K562 (cell line): ENCODE measurements at places on chromosomes 4 and X. TPM values are rescaled to one million over a fixed set of nuclear protein-coding genes. Genes with fewer than 3 reads are reported as not detected.

Gene TMEM271
- not detected in 2 replicates for total RNA-seq

Gene MTNR1A
- not detected in 2 replicates for total RNA-seq

Gene ADH1B
- 0.71 and 1.0 TPM in 2 replicates for total RNA-seq

Gene PCDH19
- not detected in 2 replicates for total RNA-seq

DNA sequence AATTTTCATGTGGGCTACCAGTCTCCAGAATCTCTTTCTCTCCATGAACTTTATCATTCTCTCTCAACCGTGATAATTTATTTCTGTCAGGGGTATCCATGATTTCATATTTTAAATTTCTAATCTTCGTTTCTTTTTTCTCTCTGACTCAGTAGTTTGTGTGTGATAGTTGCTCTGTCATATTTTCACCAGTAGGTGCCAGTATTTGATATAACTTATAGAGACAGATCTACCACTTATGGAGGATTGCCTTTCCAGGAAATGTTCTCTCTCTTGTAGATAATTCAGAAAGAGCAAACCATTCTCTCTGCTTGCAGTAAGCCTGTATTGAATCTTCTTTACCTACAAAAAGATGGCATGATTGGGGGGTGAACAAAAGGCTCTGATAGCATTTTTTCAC lies 79.3 kb upstream of the DYNLT3 start:
- no peak overlapping the region for H3K4me3 ChIP-seq
- no peaks in the 10 kb centered on the region for H3K36me3 ChIP-seq
- DNase-seq: peak; percentile 14
- H3K4me1 ChIP-seq: no peaks in the 10 kb centered on the region
- H3K27me3 ChIP-seq: no peaks in the 10 kb centered on the region

- H3K4me3 ChIP-seq: no peak overlapping the region
- H3K36me3 ChIP-seq: no peaks in the 10 kb centered on the region
- no peak overlapping the region for H3K27ac ChIP-seq
- H3K4me1 ChIP-seq: no peaks in the 10 kb centered on the region
Measured at GRCh38 chr4:6362896-6363295, 93.2 kb downstream of the WFS1 start.

- H3K4me1 ChIP-seq: no peaks in the 10 kb centered on the region
- no peaks in the 10 kb centered on the region for H3K36me3 ChIP-seq
- DNase-seq: no peak
- no peak overlapping the region for H3K4me3 ChIP-seq
- no peak overlapping the region for H3K27ac ChIP-seq
- H3K27me3 ChIP-seq: no peaks in the 10 kb centered on the region
Measured at GRCh38 chrX:115912372-115912897, 258.1 kb upstream of the AGTR2 start.

DNA sequence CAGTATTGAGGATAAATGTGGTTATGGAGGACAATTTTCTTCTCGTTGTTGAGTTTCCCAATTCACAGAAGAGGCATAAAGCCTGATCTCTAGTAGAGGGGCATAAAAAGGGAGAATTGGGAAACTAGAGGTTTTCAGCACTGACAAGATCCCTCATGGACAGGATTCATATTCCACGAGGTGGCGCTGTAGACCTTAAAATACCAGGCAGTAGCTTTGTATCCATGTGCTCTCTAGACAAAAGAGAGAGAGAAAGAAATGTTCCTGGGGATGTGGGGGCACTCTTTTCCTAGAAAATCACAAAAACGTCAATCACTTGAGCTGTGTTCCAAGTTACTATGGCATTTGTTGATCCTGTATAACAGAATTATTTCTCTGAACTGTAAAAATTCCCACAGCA lies 128.3 kb downstream of the MAGEE1 start:
- H3K4me1 ChIP-seq: no peaks in the 10 kb centered on the region
- no peaks in the 10 kb centered on the region for H3K27me3 ChIP-seq
- no peak overlapping the region for H3K27ac ChIP-seq
- H3K4me3 ChIP-seq: no peak overlapping the region
- DNase-seq: peak; percentile 8
- H3K36me3 ChIP-seq: no peaks in the 10 kb centered on the region

DNA sequence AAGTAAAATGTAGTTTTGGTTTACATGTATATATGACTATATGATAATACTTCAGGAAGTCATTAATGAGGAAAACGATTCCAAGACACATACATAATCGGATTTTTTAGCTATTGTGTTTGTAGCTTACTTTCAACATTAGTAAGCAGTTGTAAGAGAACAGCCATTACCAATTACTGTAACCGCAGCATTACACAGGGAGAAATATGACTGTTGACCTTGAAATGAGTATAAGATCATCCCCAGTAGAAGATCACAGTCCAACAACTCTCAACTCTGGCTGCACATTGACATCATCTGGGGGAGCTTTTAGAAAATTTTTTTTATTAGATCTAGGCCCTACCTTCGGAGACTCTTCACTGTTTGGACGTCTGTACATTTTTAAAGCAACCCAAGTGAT lies 762.0 kb upstream of the MAGEB2 start:
- H3K4me1 ChIP-seq: no peaks in the 10 kb centered on the region
- no peaks in the 10 kb centered on the region for H3K36me3 ChIP-seq
- no peaks in the 10 kb centered on the region for H3K27me3 ChIP-seq
- H3K4me3 ChIP-seq: no peak overlapping the region
- no peak overlapping the region for H3K27ac ChIP-seq

DNA sequence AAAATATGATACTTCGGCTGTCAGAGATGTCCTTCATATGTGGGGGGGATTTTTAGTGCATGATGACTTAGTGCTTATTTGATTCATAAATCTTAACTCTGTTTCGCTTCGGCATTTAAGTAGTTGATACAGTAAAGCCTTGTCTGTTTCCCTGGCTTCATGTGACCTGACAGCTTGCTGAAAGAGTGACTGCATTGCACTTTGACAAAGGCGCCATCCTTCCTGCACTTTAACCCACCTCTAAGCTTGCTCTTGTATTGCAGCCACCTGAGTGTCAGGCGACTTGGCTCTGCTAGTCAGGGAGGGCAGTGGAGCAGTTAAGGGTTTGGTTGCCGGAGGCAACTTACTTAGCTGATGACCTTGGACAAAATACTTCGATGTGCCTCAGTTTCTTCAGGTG lies 65.5 kb downstream of the PTTG2 start:
- no peaks in the 10 kb centered on the region for H3K36me3 ChIP-seq
- no peak overlapping the region for H3K27ac ChIP-seq
- no peak for DNase-seq
- H3K27me3 ChIP-seq: peaks cover 26% of the 10 kb centered on the region

- H3K4me1 ChIP-seq: no peaks in the 10 kb centered on the region
- no peak overlapping the region for H3K4me3 ChIP-seq
- no peak overlapping the region for H3K27ac ChIP-seq
- H3K36me3 ChIP-seq: no peaks in the 10 kb centered on the region
- no peaks in the 10 kb centered on the region for H3K27me3 ChIP-seq
Measured at GRCh38 chrX:31440546-31440945, 368.7 kb upstream of the FTHL17 start.

- no peak for DNase-seq
- H3K4me1 ChIP-seq: peaks cover 39% of the 10 kb centered on the region
- no peaks in the 10 kb centered on the region for H3K36me3 ChIP-seq
- H3K4me3 ChIP-seq: no peak overlapping the region
- no peaks in the 10 kb centered on the region for H3K27me3 ChIP-seq
- H3K27ac ChIP-seq: peak overlapping the region; percentile 94; the same call in 2 of the 3 replicates
Measured at GRCh38 chrX:129958814-129959492, 23.5 kb upstream of the BCORL1 start.

GRCh38 chr4:17142232-17142711 lies 243.8 kb upstream of the LDB2 start:
- no peaks in the 10 kb centered on the region for H3K4me1 ChIP-seq
- H3K27ac ChIP-seq: no peak overlapping the region
- no peaks in the 10 kb centered on the region for H3K36me3 ChIP-seq
- H3K4me3 ChIP-seq: no peak overlapping the region
- no peaks in the 10 kb centered on the region for H3K27me3 ChIP-seq

- no peaks in the 10 kb centered on the region for H3K27me3 ChIP-seq
- H3K4me1 ChIP-seq: peaks cover 31% of the 10 kb centered on the region; the same call in 2 of the 3 replicates
- peak overlapping the region; percentile 91 for H3K27ac ChIP-seq
- peak; percentile 73 for DNase-seq
- H3K4me3 ChIP-seq: peak overlapping the region; percentile 78
Measured at GRCh38 chrX:48468247-48468671, 1.8 kb downstream of the SLC38A5 start.

DNA sequence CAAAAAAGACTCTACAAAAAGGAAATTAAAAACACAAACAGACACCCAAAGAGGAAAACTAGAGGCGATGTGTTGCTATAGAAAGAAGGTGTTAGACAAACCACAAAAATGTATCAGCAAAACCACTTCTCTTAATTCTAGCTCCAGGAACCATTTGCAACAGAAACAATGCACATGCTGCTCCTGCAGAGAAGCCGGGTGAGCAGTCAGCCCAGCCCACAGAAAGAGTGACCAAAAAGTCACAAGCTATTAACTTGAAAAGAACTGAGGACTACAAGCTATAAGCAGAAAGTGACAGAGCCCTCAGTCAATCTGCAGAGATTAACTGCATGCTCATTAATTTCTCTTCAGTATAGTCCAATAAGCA lies 96.2 kb upstream of the KLHL13 start:
- no peak overlapping the region for H3K4me3 ChIP-seq
- H3K27me3 ChIP-seq: no peaks in the 10 kb centered on the region
- H3K27ac ChIP-seq: no peak overlapping the region
- H3K4me1 ChIP-seq: no peaks in the 10 kb centered on the region
- no peaks in the 10 kb centered on the region for H3K36me3 ChIP-seq

GRCh38 chrX:31547416-31547815 lies 475.6 kb upstream of the FTHL17 start:
- H3K27me3 ChIP-seq: no peaks in the 10 kb centered on the region
- no peaks in the 10 kb centered on the region for H3K4me1 ChIP-seq
- H3K36me3 ChIP-seq: no peaks in the 10 kb centered on the region
- H3K27ac ChIP-seq: no peak overlapping the region

- H3K4me3 ChIP-seq: no peak overlapping the region
- no peaks in the 10 kb centered on the region for H3K27me3 ChIP-seq
- no peaks in the 10 kb centered on the region for H3K4me1 ChIP-seq
- no peak for DNase-seq
- H3K36me3 ChIP-seq: no peaks in the 10 kb centered on the region
Measured at GRCh38 chr4:15515106-15515505, 45.4 kb downstream of the CC2D2A start.

DNA sequence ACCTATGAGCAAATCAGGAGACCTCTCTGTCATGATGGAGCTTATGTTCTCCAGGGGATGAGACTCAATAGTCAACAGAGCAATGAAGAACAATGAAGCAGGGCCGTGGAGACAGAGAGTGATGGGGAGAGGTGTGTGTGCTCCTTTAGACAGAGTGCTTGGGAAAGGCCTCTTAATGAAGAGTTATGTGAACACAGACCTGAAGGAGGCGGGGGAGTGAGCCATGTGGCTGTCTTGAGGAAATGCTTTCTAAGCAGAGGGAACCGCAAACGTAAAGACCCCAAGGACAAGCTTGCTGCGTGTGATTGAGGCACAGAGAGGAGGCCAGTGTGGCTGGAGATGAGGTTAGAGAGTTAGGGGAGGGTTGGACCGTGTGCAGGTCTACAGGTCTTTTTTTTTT lies 53.1 kb downstream of the CHRNA9 start:
- H3K4me3 ChIP-seq: no peak overlapping the region
- H3K36me3 ChIP-seq: no peaks in the 10 kb centered on the region
- no peaks in the 10 kb centered on the region for H3K4me1 ChIP-seq
- H3K27ac ChIP-seq: no peak overlapping the region
- H3K27me3 ChIP-seq: peaks cover 26% of the 10 kb centered on the region; the same call in 2 of the 3 replicates
- DNase-seq: no peak

- H3K27me3 ChIP-seq: no peaks in the 10 kb centered on the region
- peak overlapping the region; percentile 53 for H3K4me3 ChIP-seq
- H3K36me3 ChIP-seq: no peaks in the 10 kb centered on the region; the same call in 2 of the 3 replicates
- H3K4me1 ChIP-seq: peaks cover 36% of the 10 kb centered on the region
Measured at GRCh38 chr4:169621731-169622492, 1.5 kb downstream of the CLCN3 start.

DNA sequence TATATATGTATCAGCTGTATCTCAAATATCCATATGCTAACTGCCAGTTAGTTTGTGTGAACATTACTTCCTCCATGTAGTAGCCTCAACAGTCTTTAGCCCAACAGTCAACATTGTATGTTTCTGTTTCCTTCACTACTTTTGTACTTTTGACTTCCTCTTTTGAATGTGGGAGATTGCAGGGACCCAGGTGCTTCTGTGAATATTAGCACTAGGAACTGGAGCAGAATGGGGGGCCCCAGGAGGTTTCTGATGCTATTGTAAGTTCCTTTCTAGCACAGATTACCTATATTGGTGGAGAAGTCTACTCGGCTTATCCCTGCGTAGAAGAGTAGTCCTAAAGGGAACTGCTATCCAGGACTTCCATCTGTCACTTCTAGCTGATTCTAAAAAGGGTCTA lies 2.3 kb downstream of the PLAC8 start:
- no peaks in the 10 kb centered on the region for H3K4me1 ChIP-seq
- no peak overlapping the region for H3K4me3 ChIP-seq
- no peaks in the 10 kb centered on the region for H3K36me3 ChIP-seq
- H3K27ac ChIP-seq: 0 out of 3 replicates have a peak overlapping the region, but pooled peaks have one; percentile 26
- H3K27me3 ChIP-seq: no peaks in the 10 kb centered on the region
